ENCODE measurements at places on chromosomes 2 and 18.

- DNase-seq: peak; percentile 8
These were observed 25.4 kb downstream of the SESTD1 start for GRCh38 chr2:179239195-179239594.

DNA sequence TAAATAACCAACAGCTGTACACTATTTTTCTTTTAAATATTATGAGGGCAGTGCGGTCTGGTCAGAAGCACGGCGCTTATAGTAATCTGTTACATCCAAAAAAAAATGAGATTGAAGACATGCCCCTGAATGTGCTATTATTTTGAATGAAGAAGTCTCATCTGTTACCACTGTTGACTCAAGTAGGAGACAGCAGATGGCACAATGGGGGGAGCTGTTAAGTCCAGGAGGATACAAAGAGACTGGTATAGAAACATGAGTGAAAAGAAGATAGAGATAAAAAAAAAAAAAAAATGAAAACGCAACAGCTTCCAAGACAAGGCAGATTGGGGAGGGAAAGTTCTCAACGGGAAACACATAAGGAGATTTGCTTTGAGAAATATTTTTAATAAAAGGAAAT, 425.5 kb upstream of the PKDCC start:
- no peak for DNase-seq

GRCh38 chr2:173996766-173997165, 31.6 kb upstream of the SP3 start:
- no peak for DNase-seq

GRCh38 chr2:134169788-134170187, 84.1 kb upstream of the MGAT5 start:
- DNase-seq: no peak

DNA sequence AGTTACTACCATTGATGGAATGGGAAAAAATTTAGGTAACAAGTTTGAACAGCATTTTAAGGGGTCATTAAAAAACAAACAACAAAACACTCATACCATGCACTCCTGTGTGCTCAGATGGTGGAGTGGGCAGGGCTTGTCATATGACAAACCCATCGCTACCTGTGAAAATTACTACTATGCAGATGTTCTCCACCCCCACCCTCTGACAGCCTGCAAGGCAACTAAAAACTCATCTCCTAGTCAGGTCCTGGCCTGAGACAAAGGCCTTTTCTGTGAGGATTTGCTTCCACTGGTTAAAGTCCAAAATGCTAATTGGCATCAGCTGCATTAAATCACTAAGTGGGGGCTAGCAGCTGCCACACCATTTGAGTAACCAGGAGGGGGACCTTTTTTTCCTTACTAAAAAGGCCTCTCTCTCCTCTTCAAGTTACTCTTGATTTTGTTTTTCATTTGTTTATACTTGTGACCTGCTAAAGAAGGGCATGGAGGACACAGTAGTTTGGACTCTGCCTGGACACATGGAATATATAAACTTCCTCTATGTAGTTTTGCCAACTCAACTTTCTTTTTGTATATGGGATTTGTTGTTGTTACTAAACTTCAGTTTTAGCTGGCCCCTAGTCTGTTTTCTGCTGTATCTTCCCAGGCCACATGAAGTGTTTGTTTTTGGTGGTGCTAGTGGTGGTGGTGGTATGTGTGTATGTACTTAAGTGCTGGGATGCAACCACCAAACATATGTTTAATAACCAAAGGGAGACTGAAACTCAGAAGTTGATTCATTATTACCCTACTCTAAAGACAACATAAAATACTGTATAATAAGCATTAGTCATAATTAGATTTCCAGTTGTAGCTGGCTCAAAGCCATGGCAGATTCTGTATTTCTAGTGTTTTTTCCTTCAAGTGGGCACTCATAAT, 121.3 kb downstream of the MAP4K4 start:
- peak; percentile 80 for DNase-seq

DNA sequence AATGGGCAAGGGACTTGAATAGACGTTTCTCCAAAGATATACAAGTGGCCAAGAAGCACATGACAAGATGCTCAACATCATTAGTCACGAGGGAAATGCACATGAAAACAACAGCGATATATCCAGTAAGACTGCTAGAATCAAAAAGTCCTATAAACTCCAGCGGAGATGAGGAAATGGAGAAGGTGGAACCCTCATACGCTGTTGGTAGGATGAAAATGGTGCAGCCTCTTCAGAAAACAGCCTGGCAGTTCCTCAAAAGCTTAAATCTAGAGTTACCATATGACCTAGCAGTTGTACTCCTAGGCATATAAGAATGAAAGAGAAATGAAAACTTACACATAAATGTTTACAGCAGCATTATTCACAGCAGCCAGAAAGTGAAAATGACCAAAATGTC, 48.1 kb downstream of the HPCAL1 start:
- DNase-seq: no peak

- peak; percentile 47 for DNase-seq
These were observed 122.7 kb downstream of the TWIST2 start for GRCh38 chr2:238970553-238971081.

- no peak for DNase-seq
These were observed 163.8 kb downstream of the SETBP1 start for GRCh38 chr18:44844486-44844885.

GRCh38 chr2:152814475-152815030, 96.1 kb downstream of the ARL6IP6 start:
- DNase-seq: no peak

DNA sequence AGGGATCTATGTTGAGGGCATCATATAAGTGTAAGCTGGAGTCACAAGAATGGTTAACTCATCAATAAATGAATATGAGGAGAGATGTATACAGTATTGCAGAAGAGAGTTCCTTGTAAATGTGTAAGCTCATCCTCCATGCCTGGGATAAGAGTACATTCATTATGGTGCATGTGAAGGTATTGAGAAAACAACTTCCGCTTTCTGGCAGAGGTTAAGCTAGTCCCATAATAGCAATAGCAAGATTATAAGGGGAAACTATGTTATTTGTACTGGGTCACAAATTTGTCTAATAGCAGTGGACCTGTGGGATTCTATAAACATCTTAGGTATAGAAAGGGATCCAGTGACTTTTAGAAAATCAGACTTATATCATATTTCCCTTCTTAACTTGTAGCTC, 44.1 kb downstream of the SCN2A start:
- DNase-seq: no peak

DNA sequence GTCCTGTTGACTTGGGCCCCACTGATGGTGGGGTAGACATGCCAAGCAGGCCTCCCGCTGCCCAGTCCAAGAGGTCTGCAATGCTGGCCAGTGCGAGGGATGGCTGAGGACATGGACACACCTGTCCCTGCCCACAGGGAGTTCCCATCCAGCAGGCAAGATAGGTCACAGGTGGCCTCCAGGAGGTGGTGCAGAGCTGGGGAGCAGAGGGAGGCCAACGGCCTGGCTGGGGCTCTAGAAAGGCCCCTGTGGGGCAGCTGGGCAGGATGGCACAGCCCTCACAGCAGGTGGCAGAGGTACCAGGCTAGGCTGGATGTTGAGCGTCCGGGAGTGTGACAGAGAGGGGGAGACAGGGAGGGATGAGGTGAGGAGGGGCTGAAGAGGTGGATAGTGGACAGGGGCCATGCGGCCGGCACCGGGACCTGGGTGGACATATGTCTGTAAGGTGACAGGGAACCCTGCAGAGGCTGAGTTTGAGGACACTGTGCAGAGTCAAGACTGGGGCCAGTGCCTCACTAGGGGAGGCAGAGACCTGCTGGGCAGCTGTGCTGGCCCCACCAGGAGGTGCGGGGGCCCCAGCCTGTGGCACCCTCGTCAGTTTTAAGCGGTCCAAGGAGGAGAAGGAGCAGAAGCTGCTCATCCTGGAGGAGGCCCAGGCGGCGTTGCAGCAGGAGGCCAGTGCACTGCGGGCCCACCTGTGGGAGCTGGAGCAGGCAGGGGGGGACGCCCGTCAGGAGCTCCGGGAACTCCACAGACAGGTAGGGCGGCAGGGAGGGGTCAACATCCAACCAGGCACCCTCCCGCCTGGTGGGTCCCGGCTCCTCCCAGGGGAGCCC, 34.3 kb upstream of the SNED1 start:
- no peak for DNase-seq

DNA sequence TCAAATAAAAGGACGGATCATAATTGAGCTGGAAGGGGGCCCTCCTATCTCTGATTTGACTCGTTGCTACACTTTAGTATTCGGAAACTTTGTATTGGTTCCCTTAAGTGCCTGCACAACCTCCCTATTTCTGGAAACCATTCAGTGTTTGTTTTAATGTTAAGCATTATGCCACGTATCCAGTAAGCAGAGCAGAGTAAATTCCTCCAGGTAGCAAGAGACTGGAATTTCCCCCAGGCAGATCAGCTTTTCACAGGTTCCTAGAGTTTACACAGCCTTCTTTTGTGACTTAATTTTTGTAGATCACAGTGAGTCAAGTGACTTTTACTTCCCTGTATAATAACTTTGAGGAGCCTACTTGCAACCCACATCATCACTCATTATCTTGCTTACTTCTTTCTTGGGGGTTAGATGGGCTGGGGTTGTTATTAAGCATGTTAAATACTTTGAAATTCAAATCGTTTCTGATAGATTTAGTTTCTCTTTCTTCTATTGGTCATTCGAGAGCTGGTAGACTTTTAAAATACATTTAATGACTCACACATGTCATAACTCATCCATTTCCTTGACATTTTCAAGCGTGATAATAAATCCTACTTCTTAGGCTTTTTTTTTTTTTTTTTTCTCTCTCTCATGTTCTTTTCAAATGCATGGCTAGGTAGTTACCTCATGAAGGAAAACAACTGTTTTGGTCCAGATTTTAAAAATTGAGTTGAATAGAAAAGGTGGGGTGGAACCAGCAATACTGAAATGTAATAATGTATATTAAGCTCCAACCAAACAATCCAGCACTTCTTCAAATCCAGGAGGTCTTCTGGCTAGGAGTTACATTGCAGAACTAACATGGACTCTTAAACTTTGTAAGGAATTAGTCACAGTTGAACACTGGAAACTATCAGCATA, 219.3 kb downstream of the NEDD4L start:
- peak; percentile 60 for DNase-seq

GRCh38 chr2:222872551-222872950, 11.7 kb downstream of the ACSL3 start:
- no peak for DNase-seq

DNA sequence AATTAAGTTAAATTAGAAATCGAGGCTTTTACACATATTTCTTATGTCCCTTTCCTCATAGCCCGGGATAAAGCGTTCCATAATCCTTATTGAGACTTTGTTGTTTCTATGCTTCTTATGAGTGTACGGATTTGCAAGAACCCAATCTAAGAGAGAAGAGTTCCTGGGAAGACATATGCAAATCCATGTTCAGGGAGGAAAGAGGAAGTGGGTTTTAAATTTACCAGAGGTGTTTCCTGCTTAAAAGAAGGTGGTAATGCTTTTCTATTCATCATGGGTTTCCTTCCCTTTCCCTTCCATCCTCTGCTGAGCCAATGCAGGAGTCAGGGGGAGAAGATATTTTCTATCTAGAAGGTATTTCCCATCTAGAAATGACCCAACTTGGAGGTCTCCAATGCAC, 345.8 kb downstream of the ZNF516 start:
- DNase-seq: no peak

- DNase-seq: no peak
These were observed 458.6 kb downstream of the FBXO15 start for GRCh38 chr18:73688851-73689711.

GRCh38 chr2:141791521-141791920, 339.3 kb downstream of the LRP1B start:
- DNase-seq: peak; percentile 62

DNA sequence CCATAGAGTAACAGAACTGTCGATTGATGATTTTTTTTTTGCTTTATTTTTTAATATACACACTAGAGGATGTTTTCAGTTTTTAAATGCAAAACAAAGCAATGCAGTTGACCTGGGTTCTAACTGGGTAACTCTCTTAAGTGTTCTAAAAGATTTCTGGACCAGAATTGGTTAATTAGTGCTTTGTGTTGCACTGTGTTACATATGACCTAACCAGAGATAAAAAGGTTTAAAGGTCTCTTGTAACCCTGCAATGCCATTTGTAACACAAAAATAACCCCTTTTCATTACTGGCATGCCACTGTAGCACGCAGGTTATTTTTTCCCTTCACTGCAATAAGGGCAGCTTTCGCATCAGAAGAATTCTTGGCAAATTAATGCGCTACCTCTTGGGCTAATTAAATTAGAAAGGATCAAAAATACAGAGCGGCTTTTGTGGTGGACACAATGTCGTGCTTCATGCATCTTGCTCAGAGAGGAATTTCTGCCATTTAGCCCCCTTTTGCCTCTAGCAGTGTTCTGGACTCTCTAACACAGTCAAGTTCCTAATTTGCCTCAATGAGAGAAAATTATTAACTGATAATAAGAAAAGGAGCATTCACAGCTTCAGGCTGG, 250.8 kb upstream of the ZEB2 start:
- DNase-seq: no peak

- no peak for DNase-seq
These were observed 58.0 kb upstream of the BOD1L2 start for GRCh38 chr18:57088883-57089282.

DNA sequence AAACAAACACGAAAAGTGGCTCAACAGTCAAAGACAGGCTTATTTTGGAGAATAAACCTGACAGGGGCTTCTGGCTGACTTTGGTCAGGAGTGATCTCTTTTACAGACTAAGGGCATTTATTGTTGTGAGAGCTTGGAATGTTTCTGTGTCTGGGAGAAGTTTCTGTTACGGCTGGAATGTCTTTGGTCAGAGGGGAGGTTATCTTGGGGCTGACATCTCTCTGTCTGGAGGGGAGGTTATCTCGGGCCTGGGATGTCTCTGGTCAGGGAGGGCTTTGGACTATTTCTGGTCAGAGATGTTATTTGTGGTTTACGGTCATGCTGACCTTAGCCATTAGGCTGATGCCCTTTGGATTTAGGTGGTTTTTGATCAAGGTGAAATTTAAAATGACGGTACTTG, 345.5 kb upstream of the FSIP2 start:
- no peak for DNase-seq

GRCh38 chr2:8488001-8488738, 193.7 kb upstream of the ID2 start:
- no peak for DNase-seq

GRCh38 chr2:234493796-234494195, 3.1 kb downstream of the ARL4C start:
- no peak for DNase-seq

DNA sequence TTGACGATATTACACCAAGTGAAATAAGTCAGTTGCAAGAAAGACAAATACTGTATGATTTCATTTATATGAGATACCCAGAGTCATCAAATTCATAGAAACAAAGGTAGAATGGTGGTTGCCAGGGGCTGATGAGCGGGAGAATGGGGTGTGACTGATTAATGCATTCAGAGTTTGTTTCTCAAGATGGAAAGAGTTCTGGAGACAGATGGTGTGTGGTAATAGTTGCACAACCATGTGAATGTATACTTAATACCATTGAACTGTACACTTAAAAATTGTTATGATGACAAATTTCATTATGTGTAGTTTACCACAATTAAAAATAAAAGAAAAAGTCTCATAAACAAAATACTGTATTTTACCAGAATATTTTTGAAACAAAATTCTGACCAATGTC, 117.3 kb downstream of the PIGN start:
- peak; percentile 39 for DNase-seq

GRCh38 chr2:199987586-199987985, 32.2 kb downstream of the MAIP1 start:
- DNase-seq: no peak

Data from HCEC 1CT (cell line).